ENCODE measurements at places on chromosomes 3 and 15.

- no peak for DNase-seq
These were observed 24.7 kb downstream of the GXYLT2 start for GRCh38 chr3:72912532-72912931.

- peak; percentile 56 for DNase-seq
These were observed 483 bp downstream of the MEX3B start for GRCh38 chr15:82045179-82045891.

DNA sequence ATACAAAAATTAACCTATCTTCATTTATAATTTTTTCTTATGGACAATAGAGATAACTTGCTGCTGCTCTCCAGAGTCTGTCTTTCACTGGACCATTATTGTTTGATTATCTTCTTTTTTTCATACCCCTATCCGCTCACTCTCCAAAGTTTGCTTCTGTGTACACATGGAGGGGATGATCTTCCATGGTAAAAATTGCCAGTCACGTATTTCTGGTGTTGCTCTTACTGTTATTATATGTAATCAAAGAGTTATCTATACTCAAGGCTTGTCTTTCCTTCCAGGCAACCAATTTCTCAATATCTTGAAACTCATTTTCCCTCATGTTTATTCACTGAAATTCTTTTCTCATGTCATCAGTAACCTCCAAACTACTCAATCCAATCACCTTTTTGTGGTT lies 817.8 kb upstream of the NECTIN3 start:
- no peak for DNase-seq

DNA sequence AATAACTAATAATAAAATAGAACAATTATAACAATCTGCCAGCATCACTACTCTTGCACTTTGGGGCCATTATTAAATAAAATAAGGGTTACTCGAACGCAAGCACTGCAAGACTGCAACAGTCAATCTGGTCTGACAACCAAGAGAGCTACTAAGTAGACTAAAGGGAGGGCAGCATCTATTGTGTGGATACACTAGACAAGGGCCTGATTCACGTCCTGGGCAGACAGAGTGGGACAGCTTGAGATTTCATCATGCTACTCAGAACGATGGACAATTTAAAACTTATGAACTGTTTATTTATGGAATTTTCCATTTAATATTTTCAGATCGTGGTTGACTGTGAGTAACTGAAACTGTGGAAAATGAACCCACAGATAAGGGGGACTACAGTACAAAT lies 39.5 kb downstream of the TNIK start:
- DNase-seq, result no peak

GRCh38 chr3:43791246-43791645 lies 100.5 kb downstream of the ABHD5 start:
- no peak for DNase-seq

GRCh38 chr3:101185341-101185740 lies 135.0 kb downstream of the IMPG2 start:
- no peak for DNase-seq

Data from GM13977 (cell line).